ENCODE measurements at places on chromosomes 1 and 21.

- DNase-seq = no peak
Observed at GRCh38 chr1:155137154-155137949, 1.7 kb downstream of the SLC50A1 start.

- DNase-seq = peak; percentile 88
Observed at GRCh38 chr21:42234464-42235241, 15.7 kb downstream of the ABCG1 start.

DNA sequence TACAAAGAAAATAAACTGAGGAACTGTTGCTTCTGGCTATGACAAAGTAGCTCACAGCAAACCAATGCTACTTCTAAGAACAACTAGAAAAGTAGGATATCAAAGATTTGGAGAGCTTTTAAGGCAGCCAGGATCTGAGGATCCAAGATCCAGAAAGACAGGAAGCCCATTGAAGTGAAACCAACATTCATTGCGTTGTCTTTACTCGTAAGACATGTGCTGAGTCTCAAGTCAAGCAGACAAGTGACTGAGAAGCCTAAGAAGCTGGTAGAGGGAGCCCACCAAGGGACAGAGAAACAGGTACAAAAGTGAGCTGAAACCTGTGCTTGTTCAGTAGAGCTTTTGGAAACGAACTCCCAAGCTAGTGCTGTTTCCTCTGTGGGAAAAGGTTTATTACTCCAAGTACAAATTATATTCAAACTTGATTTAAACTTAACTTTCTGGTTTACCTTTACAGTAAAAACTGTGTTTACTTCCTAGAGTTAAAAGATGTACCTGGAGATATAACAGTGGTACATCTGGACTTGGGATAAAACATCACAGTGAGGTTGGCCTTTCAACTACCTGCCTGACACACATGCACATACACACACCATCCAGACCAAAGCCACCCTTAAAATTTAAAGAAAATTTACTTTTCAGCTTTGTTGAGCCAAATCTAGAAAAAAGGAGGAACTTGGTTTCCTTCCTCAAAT, 41.2 kb downstream of the NME7 start:
- DNase-seq = no peak

DNA sequence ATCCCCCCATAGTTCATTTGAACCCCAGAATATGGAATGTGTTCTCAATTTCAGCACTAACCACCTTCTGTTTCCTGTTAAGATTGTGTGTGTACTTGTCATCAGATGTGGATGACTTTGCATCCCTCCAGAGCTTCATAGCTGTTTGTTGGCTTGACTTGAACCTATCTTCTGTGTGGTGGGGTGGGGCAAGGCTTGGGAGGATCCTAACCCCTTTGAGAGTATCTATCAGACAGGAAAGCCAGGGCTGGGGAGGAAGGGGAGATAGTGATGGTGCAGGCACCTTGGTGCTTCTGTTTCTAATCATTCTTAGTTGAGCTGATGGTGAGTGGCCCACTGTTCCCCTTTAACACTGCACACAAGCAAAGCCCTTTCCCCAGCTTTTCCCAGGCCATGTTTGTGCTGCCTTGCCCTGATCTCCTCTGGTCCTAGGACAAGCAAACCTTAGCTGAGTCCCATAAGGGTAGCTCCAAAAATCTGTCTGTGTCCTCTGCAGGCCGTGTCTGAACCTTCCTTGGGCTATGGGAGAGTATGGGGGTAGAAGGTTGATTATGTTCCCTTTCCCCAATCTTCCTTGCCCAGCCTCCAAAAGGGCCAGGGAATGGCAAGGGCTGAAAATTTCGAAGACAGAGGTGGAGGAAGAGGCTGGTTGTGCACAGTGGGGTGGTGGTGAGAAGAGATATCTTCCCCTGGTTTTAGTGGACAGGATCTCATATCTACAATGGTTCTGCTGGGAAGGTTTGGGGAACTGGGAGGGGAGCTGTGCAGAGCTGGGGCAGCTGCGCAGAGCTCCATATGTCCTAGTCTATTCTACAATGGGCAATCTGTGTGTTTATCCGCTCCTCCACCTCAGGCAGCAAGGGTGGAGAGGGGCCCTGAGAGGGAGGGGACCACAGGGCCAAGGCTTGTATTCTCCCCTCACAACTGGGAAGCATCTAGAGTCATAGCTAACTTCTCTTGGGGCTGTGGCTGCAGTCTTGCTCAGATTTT, 1.4 kb downstream of the NHLH1 start:
- no peak for DNase-seq

DNA sequence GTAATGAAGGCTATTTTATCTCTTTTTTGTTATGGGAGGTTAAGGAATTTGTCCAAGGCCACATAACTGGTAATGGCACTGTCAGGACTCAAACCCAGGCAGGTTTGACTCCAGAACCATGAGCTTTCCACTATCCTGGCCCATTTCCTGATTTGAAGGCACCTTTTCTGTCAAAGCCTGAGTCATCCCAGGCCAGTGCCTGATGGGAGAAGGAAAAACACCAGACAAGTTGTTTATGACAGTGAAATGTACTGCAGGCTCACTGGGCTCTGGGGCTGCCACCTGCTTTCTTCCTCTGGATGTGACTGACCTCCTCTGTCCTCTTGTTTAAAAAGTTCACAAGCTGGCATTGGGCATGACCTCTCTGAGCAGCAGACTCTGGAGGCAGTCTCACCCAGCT, 71.8 kb upstream of the SPATA6 start:
- no peak for DNase-seq

GRCh38 chr1:61459345-61459744, 265.6 kb downstream of the TM2D1 start:
- no peak for DNase-seq

DNA sequence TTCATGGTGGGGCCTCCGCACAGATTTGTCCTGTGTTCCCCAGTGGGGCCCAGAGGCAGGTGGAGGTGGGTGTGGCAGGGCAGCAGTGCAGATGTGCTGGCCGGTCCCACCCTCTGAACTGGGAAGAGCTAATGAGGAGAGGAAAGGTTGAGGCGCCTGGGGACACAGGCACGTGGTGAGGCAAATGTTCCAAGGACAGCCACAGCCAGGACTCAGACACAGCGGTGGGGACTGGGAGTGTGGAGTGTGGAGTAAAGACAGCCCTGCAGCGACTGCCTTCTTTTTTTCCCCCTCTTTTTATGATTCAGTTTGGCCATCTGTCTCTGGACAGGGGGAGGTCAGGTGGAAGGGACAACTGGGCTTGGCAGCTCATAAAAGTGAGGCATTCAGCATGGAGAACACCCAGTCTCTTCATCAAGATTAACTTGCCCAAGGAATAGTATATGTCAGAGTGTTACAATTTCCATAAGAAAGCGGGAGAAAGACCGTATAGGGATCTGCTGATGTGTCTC, 104.2 kb upstream of the GCLM start:
- DNase-seq = no peak

DNA sequence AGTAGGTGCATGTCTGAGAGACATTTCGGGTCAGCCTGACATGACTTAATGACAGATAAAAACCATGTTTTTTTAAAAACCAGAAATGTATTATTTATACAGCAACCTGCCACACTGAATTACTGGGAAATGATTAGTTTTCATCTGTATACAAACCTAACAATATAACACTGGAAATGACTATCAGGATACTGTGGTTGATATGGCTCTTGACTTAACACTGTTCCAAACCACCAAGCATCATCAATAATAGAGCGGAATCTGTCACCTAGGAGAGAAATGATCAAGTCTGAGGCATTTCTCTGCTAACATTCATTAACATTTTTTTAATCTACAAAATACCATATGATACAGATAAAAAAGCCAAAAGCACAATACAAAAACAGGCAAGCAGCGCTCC, 41.7 kb upstream of the PSMG1 start:
- DNase-seq = no peak

GRCh38 chr1:202237052-202237451, 43.5 kb downstream of the LGR6 start:
- DNase-seq = peak; percentile 16

DNA sequence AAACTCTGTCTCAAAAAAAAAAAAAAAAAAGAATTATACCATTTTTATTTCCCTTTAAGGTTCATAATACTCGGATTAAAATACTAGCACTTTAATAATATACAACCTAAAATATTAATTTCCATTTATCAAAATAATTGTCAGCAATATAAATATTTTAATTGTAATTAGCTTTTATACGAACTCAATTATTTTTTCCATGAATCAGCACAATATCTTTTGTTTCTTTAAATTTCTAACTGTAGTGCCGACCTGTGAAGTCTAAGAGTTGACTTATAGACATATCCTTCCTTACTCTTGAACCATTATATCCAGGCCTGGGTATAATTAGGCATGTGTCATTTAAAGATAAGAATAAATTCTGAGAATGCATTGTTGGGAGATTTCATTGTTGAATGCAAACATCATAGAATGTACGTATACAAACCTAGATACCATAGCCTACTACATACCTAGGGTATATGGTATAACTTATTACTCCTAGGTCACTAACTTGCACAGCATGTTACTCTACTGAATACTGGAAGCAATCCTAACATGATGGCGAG, 996.7 kb upstream of the TMPRSS15 start:
- DNase-seq = no peak

DNA sequence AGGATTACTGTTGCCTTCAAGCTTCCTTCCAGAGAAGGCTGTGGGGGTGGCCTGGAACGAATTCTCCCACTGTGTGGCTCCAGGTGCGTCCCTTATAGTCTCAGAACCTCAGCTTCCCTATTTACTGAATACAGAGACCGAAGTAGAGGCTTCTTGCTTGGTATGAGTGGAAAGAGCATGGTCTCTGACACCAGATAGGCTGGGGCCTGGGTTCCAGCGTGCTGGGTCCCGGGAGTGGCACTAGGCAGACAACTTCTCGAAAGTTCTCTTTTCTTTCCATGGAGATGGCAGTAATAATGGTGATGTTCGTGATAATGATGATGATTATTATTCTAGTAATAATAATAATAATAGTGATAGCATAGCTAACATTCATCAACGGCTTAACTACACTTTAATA, 161.7 kb downstream of the PTPRU start:
- DNase-seq = no peak

DNA sequence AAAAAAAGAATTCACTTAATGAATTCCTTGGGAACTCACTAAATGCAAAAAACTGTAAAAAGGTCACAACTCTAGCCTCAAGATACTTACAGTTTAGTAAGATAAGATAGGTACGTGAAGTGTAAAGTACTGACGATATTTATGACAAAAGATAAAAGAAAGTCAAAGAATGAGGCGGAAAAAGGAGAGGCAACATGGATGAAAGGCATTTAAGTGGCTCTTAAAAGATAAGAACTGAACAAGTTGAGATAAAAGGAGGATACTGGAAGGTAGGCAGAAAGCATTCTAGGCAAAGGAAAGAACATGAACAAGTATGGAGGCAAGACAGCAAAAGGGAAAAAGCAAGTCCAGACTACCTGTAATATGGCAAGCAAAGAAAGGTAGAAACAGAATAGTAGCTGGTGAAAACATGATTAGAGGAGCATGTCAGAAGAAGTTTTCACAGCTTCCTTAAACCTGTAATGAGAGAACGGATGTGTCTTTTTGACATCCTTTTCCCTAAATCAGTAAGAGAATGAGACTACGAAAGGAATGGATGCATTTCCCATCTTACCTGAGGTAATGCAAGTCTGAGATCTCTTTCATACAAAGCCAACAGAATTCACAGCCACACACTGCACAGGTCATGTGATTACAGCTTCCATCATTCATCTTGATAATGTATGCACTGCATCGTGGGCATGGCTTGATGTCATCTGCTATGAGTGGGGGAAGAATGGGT, 16.8 kb downstream of the RNF19B start:
- DNase-seq = no peak

DNA sequence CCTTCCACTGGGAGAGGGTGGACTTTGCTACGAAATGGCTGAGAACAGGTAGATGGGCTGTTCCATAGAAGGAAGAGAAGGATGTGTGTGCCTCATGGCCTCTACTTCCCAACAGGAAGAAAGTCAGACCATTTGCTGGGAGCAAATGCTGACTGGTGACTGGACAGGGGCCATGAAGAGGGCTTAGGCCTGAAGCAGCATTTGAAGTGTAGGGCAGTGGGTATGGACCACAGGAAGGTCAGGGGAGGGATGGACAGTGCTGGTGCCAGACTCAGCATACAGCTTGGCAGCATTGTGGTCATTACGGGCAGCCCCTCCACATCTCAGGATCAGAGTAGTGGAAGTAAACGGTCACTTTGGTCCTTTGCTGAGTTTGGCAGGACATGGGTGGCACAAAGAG, 275.7 kb downstream of the MATN1 start:
- no peak for DNase-seq

DNA sequence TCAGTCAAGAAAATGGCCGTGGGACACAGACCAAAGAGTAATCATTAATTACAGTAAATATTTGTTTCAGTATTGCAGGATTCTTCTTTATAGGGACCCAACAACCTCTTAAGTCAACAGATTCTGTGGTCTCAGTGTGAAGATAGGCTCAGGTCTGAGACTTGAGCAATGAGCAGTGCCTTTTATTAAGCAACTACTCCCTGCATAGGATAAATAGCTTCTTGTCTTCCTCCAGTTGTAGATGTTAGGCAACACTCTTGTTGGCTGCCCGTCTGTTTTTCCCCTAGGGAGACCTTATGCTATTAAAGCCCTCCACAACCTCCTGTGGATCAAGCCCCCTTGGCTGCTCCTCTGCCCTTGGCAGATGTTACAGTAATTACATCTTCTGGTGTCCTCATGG, 1.8 kb upstream of the OMA1 start:
- DNase-seq = no peak

DNA sequence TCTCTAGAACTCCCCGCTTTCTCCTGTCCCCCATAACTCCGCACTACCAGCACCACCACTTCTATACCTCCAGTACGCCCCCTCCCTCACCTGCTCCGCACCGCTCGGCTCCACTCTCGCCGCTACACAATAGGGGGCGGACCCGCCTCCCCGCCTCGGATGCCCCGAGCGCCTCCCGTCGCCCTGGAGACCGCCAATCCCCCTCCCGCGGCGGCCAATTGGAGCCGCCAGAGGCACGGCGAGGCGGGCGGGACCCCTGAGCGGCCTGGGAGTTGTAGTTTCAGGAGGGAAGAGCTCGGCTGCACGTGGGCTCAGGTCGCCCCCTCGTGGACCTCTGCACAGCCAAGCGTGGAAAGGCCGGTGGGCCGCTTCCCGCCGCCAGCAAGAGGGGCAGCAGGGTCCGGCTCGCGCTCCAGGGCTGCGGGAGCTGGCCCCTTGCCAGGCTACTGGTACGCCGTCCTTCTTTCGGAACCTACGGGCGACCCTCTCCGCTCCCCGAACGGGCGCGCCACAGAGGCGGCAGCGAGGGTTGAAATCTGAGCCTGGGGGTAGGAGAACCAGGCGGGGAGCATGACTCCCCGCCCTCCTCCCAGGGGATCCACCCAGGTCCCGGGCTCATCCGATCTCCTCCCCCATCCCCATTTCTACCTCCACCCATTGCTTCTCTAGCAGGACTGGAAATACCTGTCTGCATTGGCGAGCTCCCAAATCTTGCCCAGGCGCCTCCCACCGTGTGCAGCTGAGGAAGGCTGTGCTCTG, at the start of gene IGSF9:
TSS of gene IGSF9 (minus strand) at position 131 of the 759 bp plus-strand sequence. CDS start 2,159 bp downstream, outside the sequence.
- peak; percentile 81 for DNase-seq

DNA sequence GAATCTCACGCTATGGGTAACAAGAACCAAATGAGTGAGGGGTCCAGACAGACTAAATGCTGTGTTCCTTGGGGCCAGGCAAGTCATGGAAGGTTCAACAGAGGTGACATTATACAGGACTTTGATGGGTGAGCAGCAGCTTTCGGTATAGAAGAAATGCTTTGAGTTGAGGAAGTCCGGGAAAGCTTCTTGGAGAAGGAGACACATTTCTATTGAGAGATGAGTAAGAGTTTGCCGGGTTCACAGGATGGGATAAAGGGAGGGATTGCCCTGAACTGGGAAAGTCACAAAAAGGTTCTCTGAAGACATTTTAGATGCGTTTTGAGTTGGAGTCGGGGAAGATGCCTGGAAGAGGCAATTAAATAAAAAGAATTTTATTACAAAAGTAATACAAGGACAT, 580 bp upstream of the AZIN2 start:
- DNase-seq = no peak

GRCh38 chr1:98962156-98962555, 42.5 kb downstream of the PLPPR5 start:
- DNase-seq = no peak

Data from CD4-positive, alpha-beta T cell treated with Interleukin-10 for 1 hour (primary cell).